ENCODE measurements at places on chromosomes 11 and 22.
A peak's percentile ranks its signal among the peaks of the same experiment; 100 is the strongest.

DNA sequence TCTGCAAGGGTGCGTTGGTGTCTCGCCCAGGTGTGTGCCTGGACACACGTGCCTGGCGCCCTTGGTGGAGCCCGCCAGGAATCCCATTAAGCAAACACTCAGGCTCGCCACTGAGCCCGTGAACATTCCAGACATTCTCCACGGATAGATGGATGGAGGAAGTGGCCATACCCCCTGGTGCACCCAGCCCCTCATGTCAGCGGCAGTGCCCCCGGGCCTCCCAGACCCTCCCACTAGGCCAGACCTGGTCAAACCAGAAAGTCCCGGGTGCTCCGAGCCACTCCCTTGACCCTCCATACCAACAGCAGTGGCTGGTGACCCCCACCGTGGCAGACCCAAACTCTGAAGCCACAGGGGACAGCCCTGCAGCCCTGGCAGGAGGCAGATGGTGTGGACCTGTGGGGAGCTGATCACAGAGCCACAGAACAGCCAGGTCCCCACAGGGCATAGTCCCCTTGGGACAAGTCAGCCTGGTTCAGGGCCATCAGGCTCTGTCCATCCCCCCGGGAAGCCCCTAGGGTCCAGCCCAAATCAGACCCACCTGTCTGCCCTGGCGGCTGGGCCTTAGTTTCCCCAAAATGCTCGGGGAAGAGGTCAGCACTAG, 1.9 kb downstream of the EPS8L2 start:
- DNase-seq = no peak

- DNase-seq = no peak
These were observed 36.7 kb upstream of the VSTM5 start for GRCh38 chr11:93887111-93887510.

GRCh38 chr11:249062-249461, 12.3 kb downstream of the PSMD13 start:
- DNase-seq = no peak

GRCh38 chr11:57214494-57214893, 22.6 kb downstream of the APLNR start:
- peak; percentile 86 for DNase-seq

- no peak for DNase-seq
These were observed 236.3 kb upstream of the ZC3H12C start for GRCh38 chr11:109856928-109857327.

DNA sequence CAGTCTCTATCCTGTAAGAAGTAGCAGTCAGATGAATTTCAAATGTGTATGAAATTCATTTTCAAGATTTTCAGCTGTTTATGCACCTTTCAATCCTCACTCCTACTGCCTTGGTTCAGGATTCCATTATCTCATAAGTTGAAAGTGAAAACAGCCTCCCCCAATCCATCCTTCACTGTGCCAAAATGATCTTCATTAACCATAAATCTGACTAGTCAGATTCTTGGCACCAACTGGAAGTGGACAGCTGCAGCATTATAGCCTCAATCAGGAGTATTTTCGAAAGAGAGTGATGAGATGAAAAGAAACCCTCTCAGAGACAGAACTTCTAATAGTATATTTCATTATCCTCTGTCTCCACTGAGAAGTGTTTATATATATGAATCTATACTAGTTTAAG, 365.3 kb upstream of the PDGFD start:
- DNase-seq = peak; percentile 17

GRCh38 chr22:42560781-42561180, 7.0 kb downstream of the SERHL2 start:
- DNase-seq = no peak

DNA sequence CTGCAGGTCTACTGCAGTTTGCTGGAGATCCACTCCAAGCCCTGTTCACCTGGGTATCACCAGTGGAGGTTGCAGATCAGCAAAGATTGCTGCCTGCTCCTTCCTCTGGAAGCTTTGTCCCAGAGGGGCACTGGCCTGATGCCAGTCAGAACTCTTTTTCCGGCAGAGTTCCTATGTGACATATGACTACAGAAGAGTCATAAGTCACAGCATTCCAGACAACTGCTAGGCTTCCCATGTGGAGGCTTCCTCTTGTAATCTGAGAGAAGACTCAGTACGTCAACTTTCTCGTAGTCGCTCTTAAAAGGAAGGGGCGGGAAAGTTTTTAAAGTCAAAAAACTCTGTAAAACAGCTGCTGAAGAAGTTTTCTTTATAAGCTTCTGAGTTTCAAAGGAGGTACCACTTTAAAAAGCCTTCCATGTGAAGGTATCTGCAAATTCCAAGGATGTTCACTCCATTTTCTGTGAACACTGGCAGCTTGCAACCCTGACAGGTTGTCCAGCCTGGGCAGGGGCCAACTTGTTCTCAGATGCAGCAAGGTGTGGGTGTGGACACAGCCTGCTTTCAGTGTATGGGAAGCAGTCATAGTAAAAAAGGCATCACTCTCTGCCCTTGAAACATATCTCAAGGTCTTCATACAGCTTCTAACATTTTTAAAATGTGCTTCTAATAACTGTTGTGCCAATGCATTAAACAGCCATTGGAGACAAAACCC, 97.8 kb downstream of the ME3 start:
- DNase-seq = peak; percentile 47

DNA sequence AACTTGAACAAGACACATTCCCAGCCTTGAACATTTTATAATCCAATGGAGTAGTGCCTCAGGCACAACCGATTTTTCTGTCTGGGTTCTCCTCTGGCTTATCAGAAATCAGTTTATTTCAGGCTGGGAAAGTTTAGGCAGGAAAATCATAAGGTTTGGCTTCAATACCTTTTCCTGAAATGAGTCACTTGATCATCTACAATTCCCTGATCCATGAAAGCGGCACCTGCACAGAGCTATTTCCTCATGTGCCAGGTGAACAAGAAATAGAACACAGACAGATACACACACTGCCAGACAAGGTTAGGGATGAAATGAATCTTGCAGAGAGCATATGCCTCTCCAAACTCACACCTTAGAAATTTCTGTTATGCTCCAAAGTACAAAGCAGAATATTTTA, 106.7 kb upstream of the OR9G4 start:
- DNase-seq = no peak

GRCh38 chr22:45476814-45477213, 25.9 kb upstream of the FBLN1 start:
- no peak for DNase-seq

DNA sequence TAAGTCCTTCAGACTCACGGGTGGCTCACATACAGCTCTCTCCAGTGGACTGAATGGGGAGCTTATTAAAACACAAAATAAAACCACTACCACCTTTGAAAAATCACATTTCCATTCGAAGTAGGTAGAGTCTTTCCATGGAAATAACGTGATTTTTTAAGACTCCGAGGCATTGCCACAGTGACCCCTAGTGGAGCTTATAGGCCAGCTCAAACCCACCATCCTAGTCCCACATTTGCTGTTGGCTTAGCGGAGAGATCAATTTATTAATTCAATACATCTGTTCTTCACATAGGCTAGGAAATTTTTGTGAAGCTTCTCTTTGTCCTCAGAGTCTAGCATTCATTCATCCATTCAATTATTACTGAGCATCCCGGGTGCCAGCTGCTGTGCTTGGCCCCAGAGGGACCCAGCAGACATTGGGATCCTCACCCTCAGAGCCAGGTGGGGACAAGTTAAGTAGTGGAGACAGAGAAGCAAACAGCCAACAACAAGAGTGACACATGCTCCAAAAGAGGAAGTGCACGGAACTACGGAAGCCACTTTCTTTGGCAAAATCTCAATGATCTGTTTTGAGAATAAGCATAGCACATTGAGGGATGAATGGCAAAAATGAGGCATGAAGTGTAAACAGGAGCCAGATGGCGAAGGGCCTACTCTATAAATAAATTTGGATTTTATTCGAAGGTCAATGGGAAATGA, 10.2 kb upstream of the P4HA3 start:
- peak; percentile 60 for DNase-seq

GRCh38 chr11:8683115-8683807, 669 bp downstream of the RPL27A start:
- no peak for DNase-seq

DNA sequence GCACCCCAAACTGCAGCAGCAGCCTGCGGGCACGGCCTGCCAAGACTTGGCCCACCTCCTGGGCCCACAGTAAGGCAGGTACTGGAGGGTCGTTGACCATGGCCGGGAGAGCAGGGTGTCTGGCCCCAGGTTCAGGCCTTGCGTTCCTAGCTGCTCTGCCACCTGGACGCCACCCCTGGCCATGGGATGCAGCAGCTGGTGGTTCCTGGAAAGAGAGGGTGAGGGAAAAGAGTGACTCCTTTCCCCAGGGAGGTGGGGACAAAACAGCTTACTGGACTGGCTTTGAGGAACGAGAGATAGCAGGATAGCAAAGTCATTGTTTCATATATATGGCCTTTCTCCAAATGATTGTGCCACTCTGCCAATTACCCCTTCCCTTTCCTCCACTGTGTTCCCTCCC, 1.8 kb downstream of the BSCL2 start:
- no peak for DNase-seq

- no peak for DNase-seq
These were observed at the start of gene NXPE1 for GRCh38 chr11:114559425-114560310. Gene NXPE1, minus strand, starts transcription at chr11:114559881. Its CDS starts 8,680 bp downstream, at chr11:114551201.

GRCh38 chr11:15349413-15349812, 234.7 kb downstream of the INSC start:
- DNase-seq = no peak

DNA sequence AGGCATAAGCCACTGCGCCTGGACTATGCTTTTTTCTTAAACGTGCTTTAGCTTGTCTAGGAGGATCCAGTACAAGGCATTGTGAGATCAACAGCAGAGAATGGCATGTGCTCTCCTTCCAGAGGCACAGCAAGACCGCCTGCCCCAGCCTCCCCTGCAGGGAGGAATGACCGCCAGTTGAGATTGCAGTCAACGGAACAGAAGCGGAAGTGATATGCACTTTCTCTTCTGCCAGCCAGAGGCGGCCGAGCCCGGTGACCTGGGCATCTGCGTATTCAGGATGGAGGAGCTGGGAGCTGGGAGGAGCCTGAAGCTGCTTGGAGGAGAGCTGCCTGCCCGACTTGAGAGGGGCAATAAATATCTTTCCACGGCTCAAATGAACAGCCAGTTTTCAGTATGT, 243.0 kb downstream of the CTTN start:
- no peak for DNase-seq

DNA sequence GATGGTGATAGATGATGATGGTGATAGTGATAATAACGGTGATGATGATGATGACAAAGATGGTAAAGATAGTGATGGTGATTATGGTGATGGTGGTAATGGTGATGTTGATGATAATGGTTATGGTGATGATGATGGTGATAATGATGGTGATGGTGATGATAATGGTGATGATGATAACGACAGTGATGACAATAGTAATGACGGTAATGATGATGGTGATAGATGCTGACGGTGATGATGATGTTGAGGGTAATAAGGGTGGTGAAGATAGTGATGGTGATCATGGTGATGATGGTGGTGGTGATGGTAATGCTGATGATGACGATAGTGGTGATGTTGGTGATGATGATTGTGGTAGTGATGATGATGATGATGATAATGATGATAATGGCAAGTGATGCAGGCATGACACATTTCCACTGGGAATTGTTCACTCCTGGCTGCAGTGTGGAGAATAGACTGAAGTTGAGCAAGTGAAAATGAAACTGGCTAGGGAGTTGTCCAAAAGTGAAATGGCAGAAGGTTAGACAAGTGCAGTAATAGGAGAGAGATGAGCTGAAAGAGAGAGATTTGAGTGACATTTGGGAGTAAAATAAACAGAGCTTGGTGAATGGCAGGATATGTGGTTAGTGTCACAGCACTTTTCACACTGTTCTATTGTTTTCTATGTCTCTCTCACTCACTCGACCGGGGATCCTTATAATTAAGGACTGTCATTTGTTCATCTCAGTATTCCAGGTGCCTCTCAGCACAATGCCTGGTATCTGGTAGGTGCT, 992.5 kb downstream of the OPCML start:
- DNase-seq = no peak

GRCh38 chr11:68003846-68004550, at the start of gene UNC93B1:
Gene UNC93B1, minus strand, starts transcription at chr11:68004097. Its CDS starts 54 bp downstream, at chr11:68004043.
- DNase-seq = peak; percentile 78

DNA sequence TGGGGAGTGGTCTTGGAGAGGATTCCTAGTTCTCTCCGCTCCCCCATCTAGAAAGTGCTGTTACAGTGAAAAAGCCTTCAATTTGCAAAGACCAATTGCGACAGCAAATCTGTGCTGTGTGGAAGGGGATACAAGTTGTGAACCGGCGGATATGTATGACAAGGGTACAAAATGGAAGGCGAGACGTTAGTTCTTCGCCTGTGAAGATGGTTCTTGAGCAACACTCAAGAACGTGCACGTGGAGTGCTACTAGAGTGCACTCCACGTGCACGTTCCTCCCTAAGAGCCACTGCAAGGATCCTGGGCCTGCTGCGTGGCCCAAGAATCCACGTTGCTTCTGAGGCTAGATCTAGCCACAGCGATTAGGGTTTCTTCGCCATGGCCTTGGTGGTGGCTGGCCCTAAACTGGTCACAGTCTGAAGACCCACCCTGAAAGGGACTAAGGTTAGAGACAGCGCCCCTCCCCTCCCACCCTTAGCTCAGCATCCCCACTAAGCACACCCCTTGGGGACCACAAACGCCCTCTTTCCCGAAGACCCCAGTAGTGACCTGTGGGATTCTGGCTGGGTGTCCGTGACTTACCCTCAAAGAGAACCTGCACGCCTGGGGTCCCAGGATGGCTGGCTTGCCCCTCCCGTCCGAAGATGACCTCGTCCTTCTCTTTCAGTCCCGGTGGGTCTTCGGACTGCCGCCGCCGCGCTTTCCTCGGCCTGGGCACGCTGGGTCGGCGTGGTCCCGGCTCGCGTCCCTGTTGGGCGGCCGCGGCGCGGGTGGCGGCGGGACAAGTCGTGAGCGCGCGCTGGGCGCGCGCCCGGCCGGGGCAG, 519 bp upstream of the PDE3B start:
- DNase-seq = no peak

- DNase-seq = no peak
These were observed 42.6 kb downstream of the ACER3 start for GRCh38 chr11:76903325-76903724.

- DNase-seq = peak; percentile 65
These were observed 51.2 kb upstream of the BIRC3 start for GRCh38 chr11:102266099-102266498.

DNA sequence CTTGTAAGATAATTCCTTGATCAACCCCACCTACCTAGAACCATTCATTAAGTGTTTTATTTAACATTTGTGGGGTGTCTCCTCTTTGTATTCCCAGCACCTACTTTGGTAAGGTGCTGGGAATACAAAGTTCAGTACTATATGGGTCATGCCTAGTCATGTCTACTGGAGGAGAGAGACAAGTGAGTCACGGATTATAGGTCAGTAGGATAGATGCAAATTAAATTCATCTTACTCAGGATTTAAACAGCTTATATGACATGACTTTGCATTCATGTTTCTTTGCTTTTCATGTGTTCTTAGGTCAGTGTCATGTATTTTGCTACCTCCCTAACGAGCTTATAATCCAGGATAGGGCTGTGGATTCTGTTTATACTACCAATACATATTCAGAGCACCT, 3.4 kb upstream of the FADS1 start:
- peak; percentile 25 for DNase-seq

- no peak for DNase-seq
These were observed 29.1 kb upstream of the FGF19 start for GRCh38 chr11:69732910-69733309.

GRCh38 chr11:89922195-89922660, at the start of gene TRIM49D1:
Gene TRIM49D1, minus strand, starts transcription at chr11:89922245. Its CDS starts 4,535 bp downstream, at chr11:89917710.
- no peak for DNase-seq
